ENCODE measurements at places on chromosomes 12 and 14.

- peaks cover 78% of the 10 kb centered on the region for H3K4me1 ChIP-seq
- no peak for DNase-seq
- H3K4me3 ChIP-seq, result peak overlapping the region; percentile 97
- H3K27me3 ChIP-seq, result no peaks in the 10 kb centered on the region
- peak overlapping the region; percentile 97 for H3K27ac ChIP-seq
- peaks cover 34% of the 10 kb centered on the region for H3K36me3 ChIP-seq
These were observed 97.8 kb downstream of the LGMN start for GRCh38 chr14:92650581-92651105.

- H3K36me3 ChIP-seq, result peaks cover 27% of the 10 kb centered on the region
- peaks cover 68% of the 10 kb centered on the region for H3K4me1 ChIP-seq
- no peak overlapping the region for H3K4me3 ChIP-seq
These were observed 7.5 kb downstream of the PSMA6 start for GRCh38 chr14:35299708-35300107.

GRCh38 chr12:103093499-103094106 is 136.1 kb downstream of the ASCL1 start:
- no peak overlapping the region for H3K4me3 ChIP-seq
- no peaks in the 10 kb centered on the region for H3K27me3 ChIP-seq
- no peaks in the 10 kb centered on the region for H3K4me1 ChIP-seq
- DNase-seq, result no peak
- no peaks in the 10 kb centered on the region for H3K36me3 ChIP-seq
- H3K27ac ChIP-seq, result no peak overlapping the region

DNA sequence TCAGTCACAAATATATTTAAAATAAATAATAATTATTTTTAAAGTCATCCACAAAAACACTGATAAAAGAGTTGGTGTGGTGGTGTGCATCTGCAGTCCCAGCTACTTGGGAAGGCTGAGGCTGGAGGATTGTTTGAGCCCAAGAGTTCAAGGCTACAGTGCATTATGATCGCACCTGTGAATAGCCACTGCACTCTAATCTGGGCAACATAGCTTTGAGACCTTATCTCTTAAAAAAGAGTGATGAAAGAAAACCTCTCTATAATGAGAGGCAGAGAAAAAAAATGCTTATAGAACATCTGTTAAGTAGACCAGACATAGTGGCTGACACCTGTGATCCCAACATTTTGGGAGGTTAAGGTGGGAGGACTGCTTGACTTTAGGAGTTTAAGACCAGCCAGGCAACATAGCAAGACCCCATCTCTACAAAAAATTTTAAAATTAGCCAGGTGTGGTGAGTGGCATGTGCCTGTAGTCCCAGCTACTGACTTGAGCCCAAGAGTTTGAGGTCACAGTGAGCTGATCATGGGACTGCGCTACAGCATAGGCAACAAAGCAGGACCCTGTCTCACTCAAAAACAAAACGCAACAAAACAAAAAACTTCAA is 50.5 kb downstream of the RALGAPA1 start:
- peaks cover 42% of the 10 kb centered on the region for H3K36me3 ChIP-seq
- no peak for DNase-seq
- H3K27me3 ChIP-seq, result no peaks in the 10 kb centered on the region
- H3K4me1 ChIP-seq, result no peaks in the 10 kb centered on the region
- H3K27ac ChIP-seq, result no peak overlapping the region
- no peak overlapping the region for H3K4me3 ChIP-seq

DNA sequence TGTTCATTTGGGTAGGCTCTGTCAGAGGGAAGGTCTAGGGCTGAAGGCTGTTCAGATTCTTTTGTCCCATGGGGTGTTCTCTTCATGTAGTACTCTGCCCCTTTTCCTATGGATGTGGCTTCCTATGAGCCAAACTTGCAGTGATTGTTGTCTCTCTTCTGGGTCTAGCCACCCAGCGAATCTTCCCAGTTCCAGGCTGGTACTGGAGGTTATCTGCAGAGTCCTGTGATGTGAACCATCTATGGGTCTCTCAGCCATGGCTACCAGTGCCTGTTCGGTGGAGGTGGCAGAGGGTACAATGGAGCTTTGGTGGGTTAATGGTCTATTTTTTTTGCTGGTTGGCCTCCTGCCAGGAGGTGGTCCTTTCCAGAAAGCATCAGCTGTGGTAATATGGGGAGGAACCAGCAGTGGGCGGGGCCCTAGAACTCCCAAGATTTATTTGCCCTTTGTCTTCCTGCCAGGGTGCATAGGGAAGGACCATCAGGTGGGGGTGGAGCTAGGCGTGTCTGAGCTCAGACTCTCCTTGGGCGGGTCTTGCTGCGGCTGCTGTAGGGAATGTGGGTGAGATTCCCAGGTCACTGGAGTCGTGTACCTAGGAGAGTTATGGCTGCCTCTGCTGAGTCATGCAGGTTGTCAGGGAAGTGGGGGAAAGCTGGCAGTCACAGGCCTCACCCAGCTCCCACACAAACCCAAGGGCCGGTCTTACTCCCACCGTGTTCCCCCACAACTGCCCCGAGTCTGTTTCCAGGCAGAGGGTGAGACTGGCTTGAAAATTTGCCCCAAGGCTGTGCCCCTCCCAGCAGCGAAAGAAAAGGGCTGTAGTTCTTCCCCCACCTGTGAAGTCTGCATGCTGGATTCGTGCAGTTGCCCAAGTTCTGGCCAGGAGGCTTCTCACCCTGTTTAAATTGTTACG is 17.5 kb downstream of the MTRFR start:
- H3K4me1 ChIP-seq, result peaks cover 30% of the 10 kb centered on the region
- H3K27ac ChIP-seq, result peak overlapping the region; percentile 68
- H3K4me3 ChIP-seq, result no peak overlapping the region
- peak; percentile 5 for DNase-seq
- H3K27me3 ChIP-seq, result no peaks in the 10 kb centered on the region
- peaks cover 56% of the 10 kb centered on the region for H3K36me3 ChIP-seq

GRCh38 chr14:50047274-50047676 is 69.1 kb downstream of the VCPKMT start:
- H3K27me3 ChIP-seq, result no peaks in the 10 kb centered on the region
- no peak overlapping the region for H3K4me3 ChIP-seq
- H3K27ac ChIP-seq, result peak overlapping the region; percentile 46
- peaks cover 58% of the 10 kb centered on the region for H3K4me1 ChIP-seq
- no peak for DNase-seq

GRCh38 chr14:61409782-61410181 is 88.4 kb downstream of the PRKCH start:
- H3K4me1 ChIP-seq, result peaks cover 41% of the 10 kb centered on the region
- no peak for DNase-seq
- H3K4me3 ChIP-seq, result no peak overlapping the region
- H3K27ac ChIP-seq, result no peak overlapping the region
- no peaks in the 10 kb centered on the region for H3K27me3 ChIP-seq
- H3K36me3 ChIP-seq, result peaks cover 21% of the 10 kb centered on the region

GRCh38 chr14:92923744-92924103 is 774 bp downstream of the CHGA start:
- peaks cover 39% of the 10 kb centered on the region for H3K27me3 ChIP-seq
- H3K36me3 ChIP-seq, result no peaks in the 10 kb centered on the region
- H3K27ac ChIP-seq, result no peak overlapping the region
- H3K4me3 ChIP-seq, result no peak overlapping the region
- peaks cover 5% of the 10 kb centered on the region for H3K4me1 ChIP-seq

DNA sequence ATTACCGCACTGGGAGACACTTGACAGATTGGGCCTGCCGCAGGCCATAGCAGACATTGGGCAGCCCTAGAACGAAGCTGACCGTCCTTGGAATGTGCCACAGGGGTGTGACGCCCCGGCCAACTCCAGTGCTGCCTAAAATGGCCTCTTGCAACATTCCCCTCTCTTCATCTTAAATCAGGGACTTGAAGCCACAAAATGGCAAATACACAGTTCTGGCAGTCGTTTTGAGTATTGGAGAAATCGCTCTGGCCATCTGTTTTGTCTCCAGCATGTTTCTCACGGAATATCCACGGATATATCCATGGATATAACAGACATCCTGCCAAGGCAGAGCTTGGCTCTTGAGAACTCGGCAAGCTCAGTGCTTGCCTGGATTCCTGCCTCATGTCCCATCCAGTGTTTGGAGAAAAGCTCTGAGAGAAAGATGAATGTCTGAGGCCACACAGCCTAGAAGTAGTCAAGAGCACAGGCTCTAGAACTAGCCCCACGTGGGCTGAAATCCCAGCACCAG is 158.4 kb downstream of the CHST11 start:
- peaks cover 9% of the 10 kb centered on the region for H3K4me1 ChIP-seq
- no peak for DNase-seq
- H3K27ac ChIP-seq, result no peak overlapping the region
- no peak overlapping the region for H3K4me3 ChIP-seq
- H3K36me3 ChIP-seq, result peaks cover 29% of the 10 kb centered on the region

- no peaks in the 10 kb centered on the region for H3K27me3 ChIP-seq
- H3K4me3 ChIP-seq, result peak overlapping the region; percentile 13
- H3K27ac ChIP-seq, result peak overlapping the region; percentile 86
- peaks cover 43% of the 10 kb centered on the region for H3K4me1 ChIP-seq
These were observed 84.1 kb downstream of the ITPR2 start for GRCh38 chr12:26748741-26749431.

- H3K4me3 ChIP-seq, result no peak overlapping the region
- H3K27me3 ChIP-seq, result no peaks in the 10 kb centered on the region
- DNase-seq, result no peak
- H3K27ac ChIP-seq, result no peak overlapping the region
- H3K36me3 ChIP-seq, result no peaks in the 10 kb centered on the region
These were observed 666.5 kb downstream of the FLRT2 start for GRCh38 chr14:86196471-86196870.

GRCh38 chr12:116194935-116195431 is 82.5 kb downstream of the MED13L start:
- peak; percentile 47 for DNase-seq
- no peaks in the 10 kb centered on the region for H3K27me3 ChIP-seq
- H3K27ac ChIP-seq, result no peak overlapping the region
- H3K36me3 ChIP-seq, result no peaks in the 10 kb centered on the region
- H3K4me1 ChIP-seq, result peaks cover 17% of the 10 kb centered on the region
- no peak overlapping the region for H3K4me3 ChIP-seq

- H3K27me3 ChIP-seq, result peaks cover 37% of the 10 kb centered on the region
- no peak overlapping the region for H3K4me3 ChIP-seq
- H3K27ac ChIP-seq, result no peak overlapping the region
- H3K36me3 ChIP-seq, result peaks cover 1% of the 10 kb centered on the region
- peaks cover 14% of the 10 kb centered on the region for H3K4me1 ChIP-seq
- DNase-seq, result no peak
These were observed 5.8 kb downstream of the JDP2 start for GRCh38 chr14:75433631-75434071.

- H3K27me3 ChIP-seq, result no peaks in the 10 kb centered on the region
- no peak for DNase-seq
- no peak overlapping the region for H3K4me3 ChIP-seq
- H3K36me3 ChIP-seq, result no peaks in the 10 kb centered on the region
- H3K27ac ChIP-seq, result no peak overlapping the region
These were observed 631.1 kb upstream of the TMEM132C start for GRCh38 chr12:127635838-127636237.

GRCh38 chr14:93049315-93049714 is 66.4 kb downstream of the ITPK1 start:
- peaks cover 4% of the 10 kb centered on the region for H3K36me3 ChIP-seq
- no peaks in the 10 kb centered on the region for H3K27me3 ChIP-seq
- no peak overlapping the region for H3K27ac ChIP-seq

DNA sequence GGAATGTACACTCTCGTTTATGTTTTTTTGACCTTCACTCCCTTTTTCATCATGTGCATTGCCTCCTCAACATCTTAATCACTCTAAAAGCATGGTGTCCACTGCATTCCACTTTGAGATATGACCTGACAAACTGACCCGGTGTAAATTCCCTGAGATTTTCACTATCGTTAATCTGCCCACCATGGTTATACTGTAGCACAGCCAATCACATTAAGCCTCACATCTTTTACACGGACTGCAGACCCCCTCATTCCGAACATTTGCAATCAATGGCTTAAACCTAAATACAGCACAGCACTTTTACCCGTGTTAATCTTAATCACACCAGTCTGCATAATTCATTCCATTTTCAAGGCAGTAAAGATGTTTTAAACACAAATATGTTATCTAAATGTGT is 2.4 kb downstream of the RERG start:
- no peak overlapping the region for H3K27ac ChIP-seq
- no peaks in the 10 kb centered on the region for H3K36me3 ChIP-seq
- peaks cover 30% of the 10 kb centered on the region for H3K27me3 ChIP-seq
- no peak overlapping the region for H3K4me3 ChIP-seq
- no peak for DNase-seq

- no peak overlapping the region for H3K27ac ChIP-seq
- H3K27me3 ChIP-seq, result peaks cover 68% of the 10 kb centered on the region
- peaks cover 7% of the 10 kb centered on the region for H3K4me1 ChIP-seq
These were observed 440 bp upstream of the ISM2 start for GRCh38 chr14:77498984-77499527.

DNA sequence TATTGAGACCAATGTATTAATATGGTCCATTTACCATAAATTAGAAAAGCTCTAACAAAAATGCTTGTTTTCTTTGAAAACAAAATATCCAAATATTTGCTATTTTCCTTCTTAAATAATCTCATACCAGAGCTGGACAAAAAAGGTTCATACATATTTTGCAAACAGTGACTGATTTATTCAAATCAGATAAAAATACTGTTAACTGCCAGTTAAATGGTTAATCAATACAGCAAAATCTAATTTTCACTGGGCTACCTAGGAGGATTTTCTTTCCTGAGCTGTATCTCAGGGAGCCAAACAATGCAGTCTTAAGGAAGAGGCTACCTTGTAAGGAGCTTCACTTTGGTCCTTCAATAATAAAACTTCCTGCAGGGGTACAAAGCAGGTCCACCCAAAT is 2.0 kb downstream of the FERMT2 start:
- no peak overlapping the region for H3K4me3 ChIP-seq
- DNase-seq, result no peak
- peaks cover 21% of the 10 kb centered on the region for H3K4me1 ChIP-seq
- H3K36me3 ChIP-seq, result no peaks in the 10 kb centered on the region
- H3K27me3 ChIP-seq, result peaks cover 69% of the 10 kb centered on the region

DNA sequence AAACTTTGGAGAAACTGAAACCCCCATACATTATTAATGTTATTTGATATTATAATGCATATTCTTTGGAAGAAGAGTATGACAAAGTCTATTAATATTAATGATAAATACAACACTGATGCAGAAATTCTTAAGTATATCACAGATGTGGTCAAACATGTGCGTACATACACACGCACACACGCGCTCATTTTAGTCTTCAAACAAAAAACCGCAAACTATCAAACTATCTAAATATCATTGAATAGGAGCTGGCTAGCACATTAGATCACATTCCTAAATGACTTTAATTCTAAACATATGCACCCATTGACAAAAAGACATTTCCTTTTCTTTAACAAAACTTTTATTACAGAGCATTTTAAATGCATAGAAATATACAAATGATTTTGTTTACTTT is 872.7 kb downstream of the SLC16A7 start:
- no peak for DNase-seq
- no peaks in the 10 kb centered on the region for H3K27me3 ChIP-seq
- H3K4me3 ChIP-seq, result no peak overlapping the region

- H3K27me3 ChIP-seq, result peaks cover 7% of the 10 kb centered on the region
- no peak for DNase-seq
- peaks cover 1% of the 10 kb centered on the region for H3K36me3 ChIP-seq
- H3K27ac ChIP-seq, result no peak overlapping the region
These were observed 4.4 kb upstream of the ELK3 start for GRCh38 chr12:96189781-96190180.

- peaks cover 77% of the 10 kb centered on the region for H3K27me3 ChIP-seq
- H3K36me3 ChIP-seq, result no peaks in the 10 kb centered on the region
These were observed at the start of gene ERBB3 for GRCh38 chr12:56079723-56080555. Gene ERBB3 (plus strand): TSS chr12:56080165. CDS start chr12:56080301, 136 bp downstream.

GRCh38 chr12:17030338-17030737 is 424.4 kb upstream of the LMO3 start:
- no peak overlapping the region for H3K4me3 ChIP-seq
- no peaks in the 10 kb centered on the region for H3K27me3 ChIP-seq
- no peaks in the 10 kb centered on the region for H3K36me3 ChIP-seq
- no peak overlapping the region for H3K27ac ChIP-seq

GRCh38 chr12:57008178-57008577 is 1.8 kb upstream of the ZBTB39 start:
- H3K27me3 ChIP-seq, result peaks cover 4% of the 10 kb centered on the region
- peak overlapping the region; percentile 77 for H3K27ac ChIP-seq
- H3K36me3 ChIP-seq, result peaks cover 16% of the 10 kb centered on the region

Measured in activated naive CD4-positive, alpha-beta T cell treated with anti-CD3 and anti-CD28 coated beads, Interleukin-2, amount 10 ng/mL, durations not matched to agents 7 days and 5 days (primary cell).